MG63 (cell line): ENCODE measurements at places on chromosomes 3 and 15. TPM values are rescaled to one million over a fixed set of nuclear protein-coding genes. Genes with fewer than 3 reads are reported as not detected.

Gene UCN2
- total RNA-seq = 1.1 TPM in 1 of 2 replicates, not detected in the other

Gene NR2E3
- 0.43 TPM in 1 of 2 replicates, not detected in the other for total RNA-seq

DNA sequence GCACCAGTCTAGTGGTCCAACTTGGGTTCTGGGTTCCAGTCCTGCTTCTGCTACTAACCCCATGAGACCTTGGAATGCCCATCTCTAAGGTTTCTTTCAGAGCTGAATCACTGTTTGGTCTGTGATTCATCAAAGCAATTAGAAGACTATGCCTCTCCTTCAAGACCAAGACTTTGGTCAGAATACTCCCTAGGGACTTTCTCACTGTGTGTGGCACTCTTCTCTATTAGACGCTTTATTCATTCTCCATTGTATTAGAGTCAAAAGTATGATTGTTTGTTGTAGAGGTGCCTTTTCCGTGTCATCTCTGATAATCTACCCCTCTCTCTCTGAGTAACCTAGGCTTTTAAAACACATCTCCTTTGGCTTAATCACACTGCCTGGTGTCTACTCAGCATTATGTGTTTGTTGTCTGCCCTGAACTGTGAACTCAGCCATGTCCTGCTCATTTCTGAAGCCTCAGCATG, 90.5 kb downstream of the LPP start:
- DNase-seq = no peak

GRCh38 chr3:88691081-88691480, 416.3 kb upstream of the EPHA3 start:
- DNase-seq = no peak

DNA sequence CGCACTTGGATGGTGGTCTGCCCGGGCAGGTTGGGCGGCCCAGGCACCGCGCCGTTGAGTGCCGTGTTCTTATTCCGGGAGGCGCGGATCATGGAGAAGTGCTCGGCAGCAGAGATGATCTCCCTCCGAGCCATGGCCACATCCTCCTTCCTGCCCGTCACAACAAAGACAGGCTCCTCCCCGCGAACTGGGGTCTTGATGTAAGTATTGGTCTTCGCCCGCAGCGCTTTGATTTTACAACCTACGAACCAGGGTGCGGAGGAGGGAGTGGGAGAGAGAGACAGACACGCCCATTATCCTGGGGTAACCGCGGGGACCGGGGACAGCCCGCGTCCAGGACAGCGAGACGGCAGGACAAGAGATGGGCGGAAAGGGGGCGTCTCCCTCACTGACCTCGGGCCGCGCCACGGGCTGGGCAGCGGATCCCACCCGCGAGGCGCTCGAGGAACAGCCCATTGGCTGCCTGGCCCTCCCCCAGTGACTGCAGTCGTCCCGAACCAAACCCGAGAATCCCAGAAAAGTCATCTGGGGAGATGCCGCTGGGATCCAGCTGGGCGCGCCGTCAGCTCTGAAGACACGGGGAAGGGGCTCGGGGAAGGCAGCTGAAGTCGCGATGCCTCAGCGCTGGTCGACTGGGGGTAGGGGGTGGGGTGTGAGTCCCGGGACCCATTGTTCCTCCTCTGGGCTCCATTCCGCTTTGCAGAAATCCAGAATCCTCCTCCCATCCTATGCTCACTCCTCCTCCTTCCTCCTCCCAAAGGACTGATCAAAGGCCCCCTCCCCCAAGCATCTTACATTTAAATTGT, 1.2 kb downstream of the MEX3B start:
- DNase-seq = peak; percentile 33
